ENCODE measurements at places on chromosomes 2 and 18.

GRCh38 chr2:112926707-112927106, 15.7 kb downstream of the IL37 start:
- DNase-seq = no peak

DNA sequence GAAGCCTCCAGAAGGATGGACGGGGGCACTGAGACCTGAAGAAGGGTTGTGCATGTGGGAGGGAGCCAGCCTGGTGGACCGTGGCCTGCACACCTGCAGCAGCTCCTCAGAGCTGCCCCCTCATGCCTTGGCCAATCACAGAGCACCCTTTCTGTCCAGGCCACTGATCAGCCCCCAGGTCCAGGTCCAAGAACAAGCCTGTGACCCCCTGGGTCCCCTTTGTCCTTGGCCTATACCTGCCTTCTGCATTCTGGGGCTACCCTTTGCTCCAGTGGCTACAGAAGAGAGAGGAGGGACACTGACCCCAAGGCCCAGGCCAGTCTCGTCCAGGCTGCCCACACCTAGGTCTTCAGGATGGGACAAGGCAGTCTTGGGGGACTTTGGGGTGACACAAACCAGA, 62.2 kb downstream of the AGAP1 start:
- no peak for DNase-seq

- DNase-seq = peak; percentile 24
These were observed 1.6 kb downstream of the KLHL29 start for GRCh38 chr2:23386339-23387220.

- no peak for DNase-seq
These were observed 21.0 kb downstream of the TCF7L1 start for GRCh38 chr2:85154048-85154753.

- no peak for DNase-seq
These were observed 44.5 kb upstream of the DAPL1 start for GRCh38 chr2:158750458-158751125.

GRCh38 chr2:26809876-26810577, 24.2 kb downstream of the CENPA start:
- DNase-seq = no peak

- DNase-seq = no peak
These were observed 29.8 kb downstream of the TSPYL6 start for GRCh38 chr2:54226260-54226659.

DNA sequence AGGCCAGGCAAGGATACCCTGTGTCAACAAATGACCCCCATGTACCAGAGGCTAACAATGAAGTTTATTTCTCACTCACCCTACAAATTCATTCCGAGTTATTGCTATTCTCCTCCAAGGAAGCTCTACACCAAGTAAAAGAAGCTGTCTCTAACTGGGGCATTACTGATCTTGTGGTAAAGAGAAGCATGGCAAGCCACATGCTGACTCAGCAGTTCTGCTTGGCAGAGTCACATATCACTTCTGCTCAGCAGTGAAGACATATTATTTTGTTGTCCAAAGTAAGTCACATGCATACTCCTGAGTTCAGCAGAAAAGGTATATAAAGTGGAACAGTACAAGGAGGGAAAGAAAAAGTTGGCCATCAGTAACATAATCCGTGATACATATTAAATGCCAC, 315.8 kb downstream of the GULP1 start:
- DNase-seq = no peak

GRCh38 chr2:156430236-156430979, 5.8 kb upstream of the GPD2 start:
- DNase-seq = no peak

DNA sequence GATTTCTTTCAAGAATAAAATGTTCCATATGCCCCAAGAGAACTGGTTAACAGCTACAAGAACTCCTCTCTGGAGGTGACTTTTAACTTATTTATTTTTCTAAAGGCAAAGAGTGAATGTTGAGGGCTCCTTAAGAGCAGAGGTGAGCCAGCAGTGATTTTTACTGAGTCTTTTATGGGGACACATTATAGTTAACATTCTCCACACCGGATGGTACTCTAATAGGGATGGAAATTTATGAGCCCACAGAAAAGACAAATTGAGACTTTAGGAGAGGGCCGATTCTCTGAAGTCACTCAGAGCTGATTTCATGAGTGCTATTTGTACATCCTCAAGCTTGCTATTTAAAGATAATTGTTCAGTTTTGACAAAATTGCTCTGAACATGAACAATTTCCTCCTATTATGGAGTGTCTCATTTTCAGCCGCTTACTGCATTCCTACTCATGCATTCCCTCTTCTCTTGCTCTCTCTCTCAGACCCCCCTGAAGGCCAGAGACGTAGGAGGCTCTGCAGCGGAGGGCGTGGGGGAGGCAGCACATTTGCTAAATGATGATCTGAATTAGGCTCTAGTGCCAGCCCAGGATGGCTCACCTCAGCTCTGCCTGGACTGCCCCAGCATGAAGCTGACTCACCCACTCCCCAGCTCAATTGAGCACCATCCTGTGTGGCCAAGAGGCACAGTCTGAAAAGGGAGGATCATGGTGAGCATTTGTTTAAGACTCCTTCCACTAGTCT, 5.9 kb upstream of the RPL37A start:
- DNase-seq = no peak

GRCh38 chr2:46299365-46300263, 2.4 kb downstream of the EPAS1 start:
- DNase-seq = peak; percentile 62

GRCh38 chr18:29181151-29181901, 1004.4 kb upstream of the CDH2 start:
- DNase-seq = peak; percentile 15

- no peak for DNase-seq
These were observed 192.7 kb upstream of the TANK start for GRCh38 chr2:160967523-160967922.

DNA sequence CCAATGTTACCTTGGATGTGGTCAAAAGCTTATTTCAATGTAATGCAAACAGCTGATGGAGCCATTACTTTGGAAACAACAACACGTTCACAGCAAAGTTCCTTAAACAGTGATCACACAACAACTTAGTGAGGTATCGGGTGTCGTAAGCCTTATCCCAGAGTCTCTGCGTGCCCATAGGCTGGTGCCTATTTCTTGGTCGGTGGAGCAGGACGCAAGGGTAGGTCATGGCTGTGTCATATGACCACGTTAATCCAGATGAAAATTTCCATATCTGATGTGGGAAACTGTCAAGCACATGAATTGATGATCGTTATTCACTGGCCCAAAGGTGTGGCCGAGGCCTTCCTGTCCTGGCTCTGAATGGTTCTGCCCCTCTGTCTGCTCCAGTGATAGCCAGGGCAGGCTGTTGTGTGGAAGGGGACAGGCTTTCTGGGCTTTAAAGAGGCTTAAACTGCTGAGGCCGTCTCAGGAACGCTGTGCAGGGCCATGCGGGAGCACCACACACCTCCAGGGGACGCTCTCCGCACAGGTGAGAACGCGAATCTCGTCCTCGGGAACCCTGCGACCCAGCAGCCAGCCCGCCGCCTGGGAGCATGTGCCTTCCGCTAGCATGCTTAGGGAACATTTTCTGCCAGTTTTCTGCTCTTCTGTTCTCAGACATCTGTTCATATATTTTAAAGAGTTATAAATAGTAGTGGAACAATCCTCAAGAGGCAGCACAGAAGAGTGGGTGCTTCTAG, 90.6 kb downstream of the KCTD1 start:
- DNase-seq = no peak

DNA sequence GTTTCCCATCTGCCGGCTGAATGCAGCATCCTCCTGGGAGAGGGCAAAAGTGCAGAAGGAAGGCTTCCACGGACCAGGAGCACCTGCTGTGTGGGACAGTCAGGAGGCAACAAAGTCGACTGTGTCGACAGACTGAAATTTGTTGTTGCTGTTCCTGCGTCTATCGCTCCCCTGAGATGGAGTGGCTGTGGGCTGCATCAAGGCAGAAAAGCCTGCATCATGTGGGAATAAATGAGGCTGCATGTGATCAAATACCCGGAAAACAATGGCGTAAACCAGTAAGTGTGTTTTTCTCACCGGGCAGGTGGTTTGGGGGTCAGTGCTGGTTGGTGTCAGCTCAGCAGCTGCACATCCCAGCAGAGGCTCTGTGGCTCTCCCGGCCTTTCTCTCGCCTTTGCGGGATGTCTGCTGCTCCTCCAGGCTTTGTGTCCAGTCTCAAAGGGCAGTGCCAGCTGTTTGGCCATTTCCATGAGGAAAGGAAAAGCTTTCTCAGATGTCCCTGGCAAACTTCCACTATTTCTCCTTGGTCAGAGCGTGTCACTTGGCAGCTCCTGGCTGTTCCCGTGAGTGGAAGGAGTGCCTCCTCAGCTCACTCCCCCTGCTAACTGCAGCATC, 262.4 kb downstream of the NDUFA10 start:
- DNase-seq = no peak

DNA sequence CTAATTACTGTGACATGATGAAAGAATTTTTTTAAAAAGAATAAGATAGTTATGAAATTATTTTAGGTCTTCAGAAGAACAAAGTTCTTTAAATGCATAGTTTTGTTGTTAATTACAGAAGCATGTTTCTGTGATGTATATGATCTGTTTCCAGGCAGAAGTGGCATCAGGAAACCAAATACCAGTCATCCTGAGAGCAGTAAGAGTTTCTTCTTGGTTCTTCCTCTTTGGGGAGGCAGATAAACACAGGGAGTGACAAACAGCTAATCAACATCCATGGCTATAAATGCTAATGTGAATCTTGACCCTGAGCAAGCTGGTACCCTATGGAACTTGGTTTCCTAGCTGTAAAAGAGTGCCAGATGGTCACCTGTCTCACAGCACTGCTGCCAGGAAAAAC, 29.2 kb downstream of the WIPF1 start:
- no peak for DNase-seq

DNA sequence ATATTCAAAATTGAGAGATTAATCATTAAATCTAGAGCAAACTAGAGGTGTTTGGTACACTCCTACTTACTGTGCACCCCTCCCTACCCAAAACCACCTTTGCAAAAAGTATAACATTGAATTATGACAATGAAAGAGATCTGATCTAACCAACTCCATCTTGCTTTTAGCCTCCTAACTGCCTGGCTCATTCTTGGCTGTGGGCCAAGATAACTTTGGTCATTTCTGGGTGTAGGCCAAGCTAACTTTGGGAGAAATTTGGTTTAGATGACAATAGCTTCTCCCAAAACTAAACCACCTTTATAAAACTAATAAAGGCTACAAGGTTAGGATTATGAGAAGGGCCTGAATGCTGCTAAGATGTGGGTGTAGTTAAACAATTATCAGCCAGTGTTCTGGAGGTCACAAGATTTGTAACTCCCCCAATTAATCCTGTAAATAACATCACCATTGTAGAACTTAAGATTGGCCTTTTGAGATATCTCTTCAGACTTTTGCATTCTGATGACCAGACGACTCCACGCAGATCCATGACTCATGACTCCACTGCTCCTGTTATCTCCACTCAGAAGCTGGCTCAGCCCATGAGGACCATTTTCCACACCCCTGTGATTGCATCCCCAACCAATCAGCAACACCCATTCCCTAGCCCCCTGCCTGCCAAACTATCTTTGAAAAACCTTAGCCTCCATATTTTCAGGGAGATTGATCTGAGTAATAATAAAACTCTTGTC, 160.2 kb downstream of the FBXO15 start:
- no peak for DNase-seq

GRCh38 chr2:184936761-184937160, 338.4 kb downstream of the ZNF804A start:
- no peak for DNase-seq
